Kidney (tissue), 22 donors: ENCODE measurements at places on chromosomes 2 and 18. TPM values are rescaled to one million over a fixed set of nuclear protein-coding genes. Genes with fewer than 3 reads are reported as not detected.
A peak's percentile ranks its signal among the peaks of the same experiment; 100 is the strongest.

DNA sequence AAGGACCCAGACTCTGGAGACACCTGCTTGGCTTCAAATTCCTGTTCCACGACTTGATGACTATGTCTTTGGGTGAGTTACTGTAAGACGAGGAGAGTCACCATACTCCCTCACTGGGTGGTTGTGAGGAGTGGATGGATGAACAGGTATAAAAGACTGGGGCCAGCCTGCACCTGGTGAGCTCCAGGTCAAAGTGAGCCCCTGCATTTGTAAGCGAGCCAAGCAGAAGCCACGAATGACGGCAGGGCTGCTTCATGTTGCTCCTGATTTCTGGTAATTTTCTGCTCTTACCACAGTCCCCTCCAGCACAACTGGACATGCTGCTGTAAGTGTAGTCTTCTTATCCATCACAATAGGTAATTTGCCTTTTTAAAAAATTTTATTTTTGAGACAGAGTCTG, 86.6 kb downstream of the POLR1A start:
- DNase-seq = no peak

- DNase-seq = no peak
Measured at GRCh38 chr2:29239209-29239960, 124.2 kb downstream of the CLIP4 start.

DNA sequence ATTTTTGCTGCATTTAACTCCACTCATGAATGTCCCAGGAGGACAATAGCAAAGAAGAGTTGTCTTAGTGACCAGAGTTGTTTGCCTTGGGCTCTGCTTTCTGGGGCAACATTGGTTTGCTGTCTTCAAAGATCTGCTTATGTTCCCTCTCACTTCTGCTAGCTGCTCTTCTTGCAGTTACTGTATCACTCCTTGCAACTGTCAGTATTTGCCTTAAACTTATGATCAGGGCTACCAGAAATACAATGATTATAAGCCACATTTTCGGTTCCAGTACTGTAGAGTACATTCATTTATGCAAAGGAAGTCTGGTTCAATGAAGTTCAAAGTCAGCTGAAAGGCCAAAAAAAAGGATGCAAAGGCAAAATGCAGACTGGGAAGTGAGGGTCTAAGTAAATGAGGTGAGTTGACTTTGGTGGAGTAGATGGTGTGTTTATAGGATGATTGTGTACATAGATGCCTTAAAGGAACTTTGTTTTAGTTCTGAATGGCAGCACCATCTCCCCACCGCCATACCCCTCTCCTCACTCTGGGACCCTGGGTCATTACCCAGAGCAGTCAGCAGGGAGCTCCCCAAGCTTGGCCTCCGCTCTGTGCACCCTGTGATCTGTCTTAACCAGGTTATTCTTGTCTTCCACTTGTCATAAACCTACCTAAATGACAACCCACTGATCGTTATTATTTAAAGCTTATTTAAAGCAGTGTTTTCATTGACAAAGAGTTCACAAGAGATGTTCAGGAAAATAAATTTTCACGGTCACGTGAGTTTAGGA, 236.0 kb downstream of the DOK6 start:
- DNase-seq = no peak

CFAP53 gene
- 3.9 TPM for polyA plus RNA-seq

DNA sequence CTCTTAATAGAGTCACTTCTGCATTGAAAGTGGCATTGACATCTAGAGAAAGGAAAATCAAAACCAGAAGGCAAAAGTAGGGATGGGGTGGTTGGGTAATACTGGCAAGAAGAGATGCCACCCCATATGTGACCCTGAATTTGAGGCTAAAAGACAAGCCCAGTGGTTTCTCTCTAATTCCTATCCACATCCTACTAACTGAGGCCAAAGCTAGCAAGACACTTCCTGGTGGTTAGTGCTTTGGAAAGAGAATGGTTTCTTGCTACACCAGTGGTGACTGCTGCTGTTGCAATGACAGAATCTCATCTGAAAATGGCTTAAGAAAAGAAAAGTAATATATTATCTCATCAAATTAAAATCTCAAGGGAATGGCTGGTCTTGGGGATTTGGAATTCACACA, 640.6 kb downstream of the EPHA4 start:
- no peak for DNase-seq

CYRIA gene
- polyA plus RNA-seq = 1.0 TPM

- peak; percentile 83 for DNase-seq
Measured at GRCh38 chr18:7221424-7222155, 9.3 kb upstream of the LRRC30 start.

DNA sequence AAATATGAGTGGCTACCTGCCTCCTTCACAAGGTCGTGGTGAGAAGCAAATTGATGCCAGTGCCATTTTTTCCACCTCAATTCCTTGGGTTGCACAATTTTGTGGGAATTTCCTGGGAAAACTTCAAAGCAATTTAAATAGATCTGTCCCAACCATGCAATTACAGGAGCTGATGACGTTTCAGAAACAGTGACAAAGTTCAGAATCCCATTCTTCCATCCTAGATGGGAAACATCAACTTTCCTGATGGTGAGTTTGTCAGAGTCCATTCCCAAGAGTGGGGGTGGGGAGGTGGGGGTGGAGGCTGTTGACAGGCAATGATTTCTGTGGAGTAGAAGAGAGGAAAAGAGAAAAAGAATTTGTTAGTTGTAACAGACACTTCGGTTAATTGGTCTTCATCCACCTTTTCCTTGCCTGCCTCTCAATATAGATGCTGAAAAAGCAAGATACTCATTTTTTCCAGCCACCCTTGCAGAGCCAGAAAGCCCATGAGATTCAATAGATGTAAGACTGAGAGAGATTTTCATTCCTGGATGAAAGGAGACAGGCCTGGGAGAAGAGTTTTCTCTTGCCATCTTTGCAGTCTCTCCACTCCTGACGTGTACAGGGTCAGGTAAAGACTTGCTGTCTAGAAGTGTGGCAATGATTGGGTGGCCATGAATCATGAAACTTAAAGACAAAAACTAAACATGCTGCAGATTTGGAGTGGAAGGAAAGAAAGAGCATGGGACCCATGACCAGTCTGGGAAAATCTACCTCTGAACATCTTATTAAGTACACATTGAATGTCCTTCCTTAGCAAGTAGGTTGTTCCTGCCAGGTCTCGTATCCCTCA, 47.3 kb downstream of the SOCS6 start:
- no peak for DNase-seq

- DNase-seq = peak; percentile 63
Measured at GRCh38 chr2:161651547-161651946, 27.3 kb downstream of the SLC4A10 start.

DNA sequence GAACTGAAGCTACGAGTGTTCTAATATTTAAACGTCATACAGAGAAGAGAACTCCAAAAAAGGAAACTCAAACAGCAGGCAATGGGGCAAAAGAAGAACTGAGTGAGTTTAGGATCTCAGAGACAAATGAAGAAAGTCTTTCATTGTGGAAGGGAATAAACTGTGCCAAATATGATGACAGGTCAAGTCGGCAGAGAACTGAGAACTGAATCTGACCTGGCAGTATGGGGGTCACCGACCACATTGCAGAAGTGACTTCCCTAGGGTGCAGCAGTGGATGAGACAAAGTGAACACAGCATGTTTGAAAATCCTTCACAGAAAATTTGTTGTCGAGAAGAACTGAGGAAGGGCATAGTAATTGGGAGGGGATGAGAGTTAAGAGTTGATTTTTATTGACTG, 55.9 kb downstream of the TTC21B start:
- no peak for DNase-seq

- DNase-seq = no peak
Measured at GRCh38 chr2:46010925-46011490, 286.2 kb upstream of the EPAS1 start.

DNA sequence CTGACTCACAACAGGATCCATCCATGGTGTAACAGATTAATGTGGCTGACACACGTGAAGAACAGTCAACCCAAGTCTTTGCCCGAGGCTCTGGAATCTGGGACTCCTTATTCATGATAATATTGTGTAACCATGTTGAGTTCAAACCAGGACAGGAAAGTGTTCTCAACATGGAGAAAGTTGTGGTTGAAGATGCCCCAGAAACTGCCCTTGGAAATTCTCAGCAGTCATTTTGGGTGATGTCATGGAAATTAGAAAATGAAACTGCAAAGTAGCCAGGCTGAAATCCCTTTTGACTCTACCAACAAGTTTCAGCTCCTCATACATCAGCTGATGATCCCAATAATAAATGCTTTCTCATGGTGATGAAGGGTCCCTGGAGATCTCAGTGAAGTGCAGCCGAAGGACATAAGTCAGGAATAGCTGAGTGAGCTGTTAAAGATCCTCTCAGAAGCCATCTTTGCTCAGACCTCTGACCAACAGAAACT, 307.7 kb downstream of the TNS1 start:
- no peak for DNase-seq

DNA sequence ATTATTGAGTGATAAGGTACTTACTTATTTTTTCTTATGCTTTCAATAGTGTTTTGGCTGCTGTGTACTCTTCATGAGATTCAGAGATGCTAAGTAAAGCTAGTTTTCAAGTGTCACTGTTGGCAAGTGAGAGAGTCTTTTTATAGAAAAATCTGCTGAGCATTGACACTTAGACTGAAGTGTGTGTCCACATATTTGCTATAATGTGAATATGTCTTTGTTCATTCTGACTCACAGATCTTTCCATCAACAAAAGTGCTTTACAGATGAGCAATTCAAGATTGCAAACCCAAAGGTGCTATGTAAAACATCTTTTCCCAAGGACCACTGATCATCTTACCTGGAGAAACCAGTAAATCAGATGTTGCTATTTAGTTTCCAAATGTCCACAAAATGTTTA, 410.6 kb upstream of the FIGN start:
- no peak for DNase-seq

GRCh38 chr2:68937346-68938055, 15.2 kb downstream of the GKN2 start:
- DNase-seq = no peak

- no peak for DNase-seq
Measured at GRCh38 chr2:102967451-102967850, 205.6 kb downstream of the TMEM182 start.

ANKRD30B gene
- polyA plus RNA-seq = not detected

DNA sequence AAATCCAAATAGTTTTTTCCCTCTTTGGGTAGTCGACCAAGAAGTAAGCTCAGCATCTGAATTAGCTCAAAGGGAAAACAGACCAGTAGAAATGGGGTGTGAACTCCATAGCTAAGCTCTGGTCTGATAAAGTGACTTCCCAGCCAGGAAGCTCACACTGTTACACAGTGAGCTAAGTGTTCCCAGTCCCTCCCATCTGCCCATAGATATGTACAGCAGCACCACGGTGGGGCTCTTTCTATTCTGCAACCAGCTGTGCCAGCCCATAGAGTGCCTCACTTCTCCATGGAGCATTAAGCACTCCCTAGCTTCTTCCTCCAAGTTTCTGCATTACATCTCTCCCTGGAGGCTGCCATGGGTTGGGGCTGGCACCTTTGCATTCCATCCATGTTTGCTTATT, 27.6 kb upstream of the NEMP2 start:
- DNase-seq = no peak

GRCh38 chr2:19209575-19210341, 148.7 kb downstream of the OSR1 start:
- DNase-seq = no peak

BUB1 gene
- 0.15 TPM for polyA plus RNA-seq

VWA3B gene
- polyA plus RNA-seq = not detected
